ENCODE measurements at places on chromosomes 1 and 21.

- DNase-seq = peak; percentile 64
Measured at GRCh38 chr1:201877877-201878401, 10.8 kb upstream of the SHISA4 start.

- peak; percentile 90 for DNase-seq
Measured at GRCh38 chr1:68173936-68174737, 58.2 kb downstream of the WLS start.

DNA sequence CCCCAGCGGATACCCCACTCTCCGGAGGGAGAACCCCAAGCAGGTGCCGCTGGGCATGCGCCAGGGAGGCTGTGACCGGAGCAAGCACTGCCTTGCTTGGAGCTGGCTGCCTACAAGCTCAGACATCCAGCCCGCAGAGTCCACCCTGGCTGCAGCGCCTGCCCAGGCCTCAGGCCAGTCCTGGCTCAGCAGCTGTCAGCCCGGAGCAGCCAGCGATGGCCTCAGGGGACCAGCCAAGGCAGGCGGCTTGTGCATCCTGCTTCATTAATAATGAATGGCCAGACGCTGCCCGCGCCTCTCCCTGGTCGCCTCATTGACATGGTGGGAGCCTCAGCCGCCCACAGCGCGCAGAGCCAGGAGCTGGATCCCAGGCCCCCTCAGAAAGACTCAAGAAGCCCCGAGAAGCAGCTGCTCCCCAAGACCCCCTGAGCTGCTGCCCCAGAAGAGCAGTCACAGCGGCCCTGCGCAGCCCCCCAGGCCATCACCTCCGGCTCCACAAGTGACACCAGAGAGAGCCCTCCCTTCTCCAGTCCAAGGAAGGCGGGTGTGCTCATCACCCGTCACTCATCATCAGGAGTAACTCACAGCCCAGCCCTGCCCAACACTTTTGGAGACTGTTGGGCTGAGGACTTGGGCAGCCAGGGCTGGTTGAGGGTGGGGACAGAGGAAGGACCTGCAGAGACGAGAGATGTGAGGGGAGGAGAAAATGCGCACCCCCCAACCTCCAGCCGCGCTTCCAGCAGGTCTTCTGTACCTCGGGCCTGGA lies 19.6 kb downstream of the KCNAB2 start:
- no peak for DNase-seq

DNA sequence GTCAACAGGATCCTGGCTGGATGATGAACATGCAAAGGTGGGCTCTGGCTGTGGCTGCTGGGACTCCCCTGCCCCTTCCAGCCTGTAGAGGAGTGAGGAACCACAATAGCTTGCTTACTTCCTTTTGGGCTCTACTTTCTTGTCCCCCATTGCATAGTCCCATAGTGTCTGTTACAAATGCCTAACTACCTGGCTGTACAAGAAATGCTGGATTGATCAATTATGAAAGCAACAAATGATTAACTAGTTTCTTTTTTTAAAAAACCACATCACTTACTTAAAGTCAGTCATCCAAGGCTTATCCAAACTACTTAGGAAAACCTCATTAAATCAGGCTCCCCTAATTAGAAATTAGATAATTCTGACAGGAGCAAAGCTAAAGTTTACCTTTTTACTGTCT lies 514.1 kb upstream of the PKN2 start:
- no peak for DNase-seq

DNA sequence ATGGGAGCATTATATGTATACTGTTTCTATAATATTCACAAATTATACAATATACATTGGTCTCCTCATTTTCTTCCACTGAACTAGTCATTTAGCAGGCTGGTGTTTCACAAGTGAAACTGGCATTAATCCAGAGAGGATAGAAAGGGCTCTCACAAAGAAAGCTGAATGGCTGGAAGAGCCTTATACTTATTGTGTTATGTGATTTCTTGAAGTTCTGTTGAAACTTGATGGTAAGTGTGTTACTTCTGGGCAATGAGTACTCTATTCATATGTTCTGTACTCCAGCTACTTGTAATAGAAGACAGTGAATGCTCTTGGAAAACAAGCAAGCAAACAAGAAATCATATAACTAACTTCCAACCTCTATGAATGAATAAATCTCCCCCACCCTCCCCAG lies 14.9 kb downstream of the STX12 start:
- DNase-seq = peak; percentile 21

DNA sequence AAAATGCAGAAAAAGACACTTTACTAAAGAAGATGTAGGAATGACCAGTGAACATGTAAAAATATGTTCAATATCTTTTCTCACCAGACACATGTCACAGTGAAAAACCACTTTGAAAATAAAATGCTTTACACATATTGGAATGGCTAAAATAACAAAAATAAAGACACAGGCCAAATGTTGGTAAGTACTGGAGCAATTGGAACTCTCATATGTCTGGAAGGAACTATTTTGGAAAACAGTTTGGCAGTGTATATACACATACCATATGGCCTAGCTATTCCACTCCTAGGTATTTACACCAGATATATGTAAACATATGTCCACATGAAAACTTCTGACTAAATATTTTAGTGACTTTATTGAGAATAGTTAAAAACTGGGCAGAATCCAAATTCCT lies 927.2 kb downstream of the BRINP3 start:
- no peak for DNase-seq

GRCh38 chr1:78833491-78833890 lies 173.0 kb downstream of the ADGRL4 start:
- DNase-seq = peak; percentile 45

DNA sequence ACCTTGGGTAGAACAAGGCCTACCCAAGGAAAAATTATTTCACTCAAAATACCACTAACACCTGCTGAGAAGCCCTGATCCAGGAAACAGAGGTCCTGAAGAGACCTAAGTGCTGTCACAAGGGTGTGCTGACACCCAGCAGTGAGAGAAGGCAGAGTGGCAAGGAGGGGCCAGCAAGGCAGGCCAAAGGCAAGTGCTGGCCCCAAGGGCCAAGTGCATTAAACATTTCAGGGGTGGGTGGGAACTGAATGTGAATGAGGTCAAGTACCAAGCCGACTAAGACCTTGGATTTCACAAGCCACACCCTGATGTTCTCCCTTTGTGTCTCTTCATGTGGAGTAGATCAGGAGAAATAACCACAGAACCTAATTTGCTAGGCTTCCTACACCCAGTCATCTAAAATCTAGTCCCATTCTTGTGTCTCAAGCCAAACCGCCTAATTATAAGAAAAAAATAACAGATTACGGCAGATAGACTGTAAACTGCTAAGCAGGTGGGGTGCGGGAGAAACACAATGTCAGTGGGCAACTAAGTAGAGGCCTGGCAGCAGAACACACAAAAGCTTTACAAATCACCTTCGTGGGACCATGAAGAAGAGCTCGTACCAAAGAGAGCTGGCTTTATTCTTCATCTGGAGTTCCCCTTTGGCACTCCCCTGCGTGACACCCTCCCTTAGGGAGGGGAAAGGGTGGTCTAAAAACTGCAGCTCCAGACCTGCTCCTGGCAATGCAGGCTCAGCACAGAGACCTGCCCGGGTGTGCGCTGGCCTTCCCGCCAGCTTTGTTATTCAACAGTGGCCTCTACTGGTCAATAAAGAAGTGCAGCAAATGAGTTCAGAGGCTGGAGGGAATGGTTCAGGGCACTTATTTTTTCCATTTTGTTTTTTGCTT lies 8.7 kb downstream of the UBE2G2 start:
- DNase-seq = peak; percentile 90

Data from AG08395 (cell line).